ENCODE measurements at places on chromosomes 7 and 10.

DNA sequence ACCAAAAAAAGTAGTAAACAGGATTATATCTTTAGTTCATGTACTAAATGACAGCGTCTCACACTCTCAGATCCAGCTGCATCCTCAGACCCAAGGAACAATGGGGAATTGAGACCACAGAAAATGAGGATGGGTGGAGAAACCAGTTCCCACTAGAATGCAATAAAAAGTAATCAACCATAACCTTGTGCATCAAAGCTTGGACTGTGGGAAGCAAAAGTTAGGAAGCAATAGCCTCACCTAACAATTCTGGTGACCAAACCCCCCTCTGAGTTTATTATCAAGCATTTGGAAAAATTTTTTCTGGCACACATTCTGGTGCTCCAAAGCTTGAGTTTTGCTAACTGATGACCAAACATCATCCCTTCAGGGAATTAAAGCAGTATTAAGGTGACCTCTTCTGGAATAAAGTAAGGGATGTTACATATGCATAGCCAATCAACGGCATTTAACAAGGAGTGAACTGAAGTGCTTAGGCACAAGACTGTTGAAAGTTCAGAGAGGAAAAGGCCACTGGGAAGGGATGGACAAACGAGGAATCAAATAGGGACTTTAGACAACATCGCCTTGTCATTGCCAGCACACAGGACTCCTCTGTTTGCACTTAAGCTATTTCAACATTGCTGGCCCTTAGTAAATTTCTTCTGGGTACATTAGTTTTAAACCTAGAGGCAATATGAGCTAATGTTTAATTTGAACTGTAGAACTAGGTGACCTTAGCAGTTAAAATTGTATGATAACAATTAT is 1.2 kb upstream of the MAT1A start:
- no peak for DNase-seq

GRCh38 chr10:97434557-97434956 is 8.6 kb downstream of the PGAM1 start:
- no peak for DNase-seq

- no peak for DNase-seq
Measured at GRCh38 chr7:123604739-123605138, 3.1 kb downstream of the ASB15 start.

DNA sequence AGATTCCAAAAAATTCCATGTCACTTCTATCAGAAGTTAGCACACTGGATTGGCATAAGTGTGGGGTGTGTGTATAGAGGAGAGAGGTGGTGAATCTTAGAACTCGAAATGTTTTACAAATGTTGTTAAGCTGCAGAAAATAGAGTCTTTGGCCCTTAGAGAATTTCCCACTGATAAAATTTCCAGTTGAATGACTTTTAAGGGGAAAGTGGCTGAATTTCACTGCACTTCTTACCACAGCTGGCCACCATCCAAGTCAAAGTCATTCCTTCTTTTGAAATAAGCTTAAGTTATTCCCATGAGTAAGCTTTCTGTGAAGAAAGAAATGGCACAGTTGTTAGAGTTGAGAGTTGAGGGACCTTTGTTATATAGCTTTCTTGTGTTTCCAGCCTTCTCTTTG is 13.9 kb downstream of the VCL start:
- DNase-seq = no peak

GRCh38 chr7:9776900-9777299 is 1196.8 kb upstream of the PHF14 start:
- no peak for DNase-seq

GRCh38 chr10:3708852-3709251 is 76.2 kb downstream of the KLF6 start:
- DNase-seq = no peak

DNA sequence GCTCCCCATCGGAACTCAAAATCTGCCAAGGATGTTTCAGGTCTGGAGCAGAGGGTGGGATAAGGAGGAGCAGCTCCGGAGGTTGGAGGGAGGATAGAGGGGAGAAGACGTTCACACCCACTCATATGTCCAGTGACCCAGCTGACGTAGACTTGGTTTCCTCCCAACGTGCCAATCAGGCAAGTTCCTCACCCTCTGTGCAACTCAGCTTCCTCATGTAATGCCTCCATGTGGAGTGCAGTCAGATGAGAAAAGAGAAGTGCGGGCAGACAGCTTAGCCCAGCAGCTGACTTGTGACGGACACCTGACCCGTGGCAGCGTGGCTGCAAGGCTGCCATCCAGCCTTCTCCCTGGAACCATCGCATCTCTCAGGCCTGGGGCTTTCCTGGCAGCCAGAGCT is 86.8 kb downstream of the NPTX2 start:
- DNase-seq = no peak

DNA sequence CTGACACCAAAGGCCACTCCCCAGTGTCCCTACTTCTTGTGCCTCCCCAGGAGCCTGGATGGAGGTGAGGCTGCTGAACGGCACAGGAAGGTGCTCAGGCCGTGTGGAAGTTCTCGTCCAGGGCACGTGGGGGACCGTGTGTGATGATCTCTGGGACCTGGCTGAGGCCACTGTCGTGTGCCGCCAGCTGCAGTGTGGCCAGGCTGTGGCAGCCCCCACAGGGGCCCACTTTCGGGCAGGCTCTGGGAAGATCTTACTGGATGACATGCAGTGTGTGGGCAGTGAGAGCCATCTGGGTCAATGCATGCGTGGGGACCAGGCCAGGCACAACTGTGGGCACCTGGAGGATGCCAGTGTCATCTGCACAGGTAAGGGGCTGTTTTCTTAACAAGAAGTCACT is 57.0 kb upstream of the C10orf120 start:
- no peak for DNase-seq

GRCh38 chr7:137574812-137575211 is 231.3 kb upstream of the PTN start:
- DNase-seq = no peak

DNA sequence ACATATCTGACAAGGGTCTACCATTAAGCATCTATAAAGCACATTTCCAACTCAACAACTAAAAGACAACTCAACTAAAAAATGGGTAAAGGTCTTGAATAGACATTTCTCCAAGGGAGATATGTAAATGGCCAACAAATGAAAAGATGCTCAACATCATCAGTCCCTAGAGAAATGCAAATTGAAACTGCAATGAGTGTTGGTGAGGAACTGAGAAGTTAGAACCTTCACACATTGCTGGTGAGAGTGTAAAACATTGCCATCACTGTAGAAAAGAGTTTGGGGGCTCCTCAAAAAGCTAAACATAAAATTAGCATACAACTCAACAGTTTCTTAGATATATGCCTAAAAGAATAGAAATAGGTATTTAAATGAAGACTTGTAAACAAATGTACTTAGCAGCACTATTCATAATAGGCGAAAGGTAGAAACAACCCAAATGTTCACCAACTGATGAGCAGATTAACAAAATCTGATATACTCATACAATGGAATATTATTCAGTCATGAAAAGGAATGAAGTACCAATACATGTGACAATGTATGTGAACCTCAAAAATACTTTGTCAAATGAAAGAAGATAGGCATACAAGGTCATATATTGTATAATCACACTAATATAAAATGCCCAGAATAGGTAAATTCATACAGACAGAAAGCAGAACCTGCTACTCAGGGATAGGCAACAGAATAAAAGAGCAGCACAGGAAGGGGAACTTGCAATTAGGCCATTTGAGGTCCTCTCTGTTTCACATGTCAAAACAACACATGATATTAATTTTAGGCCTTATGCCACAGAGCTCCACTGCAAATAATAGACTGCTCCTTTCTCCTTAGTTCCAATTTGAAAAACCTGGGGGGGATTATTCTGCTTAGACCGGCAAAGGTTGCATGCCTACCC is 10.6 kb upstream of the LRRC72 start:
- DNase-seq = no peak

GRCh38 chr7:150450491-150451001 is at the start of gene GIMAP8:
Gene GIMAP8 (plus strand): TSS chr7:150450630. CDS start chr7:150466699, 16,069 bp downstream.
- DNase-seq = no peak

DNA sequence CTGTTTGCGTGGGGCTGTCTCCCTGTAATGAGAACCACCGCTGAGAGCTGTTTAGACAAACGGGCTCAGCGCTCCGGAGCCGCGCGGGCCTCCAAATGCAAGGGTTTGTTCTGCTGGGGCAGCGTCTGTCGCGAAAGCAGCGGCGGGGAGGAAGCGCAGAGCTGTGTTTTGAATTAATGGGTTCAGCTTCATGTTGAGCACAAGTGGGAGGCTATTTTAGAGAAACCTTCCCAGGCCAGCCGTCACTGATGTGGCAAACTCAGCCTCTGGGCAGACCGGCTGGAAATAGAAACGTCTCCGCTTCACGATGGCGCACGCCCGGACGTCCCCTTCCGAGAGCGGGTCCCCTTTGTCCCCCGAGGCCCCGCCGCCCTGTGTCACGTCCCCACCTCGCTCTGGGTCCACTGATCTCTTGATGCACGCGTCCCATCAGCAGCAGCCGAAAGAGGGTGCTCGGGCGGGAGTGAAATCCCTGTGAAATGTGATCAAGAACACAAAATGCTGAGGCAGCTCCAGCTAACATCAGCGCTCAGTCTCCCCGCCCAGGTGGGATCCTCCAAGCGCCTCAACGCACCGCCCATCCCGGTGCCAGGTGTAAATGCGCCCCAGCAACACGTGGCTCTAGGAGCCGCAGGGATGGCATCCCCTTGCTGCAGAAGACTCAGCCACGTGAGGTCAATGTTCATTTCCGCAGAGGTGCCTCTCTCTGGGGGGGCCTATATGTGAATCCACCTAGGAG is 44.9 kb downstream of the BAMBI start:
- DNase-seq = peak; percentile 64

DNA sequence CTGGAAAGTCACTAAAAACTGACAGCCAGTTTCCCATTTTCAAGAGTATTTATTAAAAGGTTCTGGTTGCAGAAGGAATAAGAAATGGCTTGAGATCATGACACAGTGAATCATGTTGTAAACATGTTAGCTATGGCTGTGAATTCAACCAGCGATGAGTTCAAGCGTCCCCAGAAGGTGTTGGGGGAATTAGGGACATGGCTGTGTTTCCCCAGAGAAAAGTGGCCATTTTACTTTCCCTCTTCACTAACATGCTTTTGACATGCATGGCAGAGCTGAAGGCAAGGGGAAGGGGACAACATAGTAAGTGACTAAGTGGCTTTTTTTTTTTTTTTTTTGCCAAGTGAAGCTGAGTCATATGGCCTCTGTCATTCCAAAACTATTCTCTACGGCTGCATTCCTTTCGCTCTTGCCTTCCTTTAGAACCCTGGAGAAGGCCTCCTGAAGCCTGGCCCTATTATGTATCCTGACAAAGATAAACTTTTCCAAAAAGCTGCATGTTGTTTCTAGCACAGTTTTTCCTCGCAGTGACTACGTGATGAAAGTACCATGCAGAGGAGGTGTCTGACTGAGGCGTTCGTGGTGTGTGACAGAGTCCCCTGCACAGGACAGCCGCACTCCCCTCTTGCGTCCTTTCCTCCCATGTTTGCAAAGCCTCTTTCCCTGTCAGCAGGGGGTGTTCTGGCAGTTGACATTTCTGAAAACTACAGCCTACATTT is 46.9 kb downstream of the EGFR start:
- DNase-seq = no peak

- no peak for DNase-seq
Measured at GRCh38 chr10:31304291-31304970, 14.6 kb upstream of the ZEB1 start.

DNA sequence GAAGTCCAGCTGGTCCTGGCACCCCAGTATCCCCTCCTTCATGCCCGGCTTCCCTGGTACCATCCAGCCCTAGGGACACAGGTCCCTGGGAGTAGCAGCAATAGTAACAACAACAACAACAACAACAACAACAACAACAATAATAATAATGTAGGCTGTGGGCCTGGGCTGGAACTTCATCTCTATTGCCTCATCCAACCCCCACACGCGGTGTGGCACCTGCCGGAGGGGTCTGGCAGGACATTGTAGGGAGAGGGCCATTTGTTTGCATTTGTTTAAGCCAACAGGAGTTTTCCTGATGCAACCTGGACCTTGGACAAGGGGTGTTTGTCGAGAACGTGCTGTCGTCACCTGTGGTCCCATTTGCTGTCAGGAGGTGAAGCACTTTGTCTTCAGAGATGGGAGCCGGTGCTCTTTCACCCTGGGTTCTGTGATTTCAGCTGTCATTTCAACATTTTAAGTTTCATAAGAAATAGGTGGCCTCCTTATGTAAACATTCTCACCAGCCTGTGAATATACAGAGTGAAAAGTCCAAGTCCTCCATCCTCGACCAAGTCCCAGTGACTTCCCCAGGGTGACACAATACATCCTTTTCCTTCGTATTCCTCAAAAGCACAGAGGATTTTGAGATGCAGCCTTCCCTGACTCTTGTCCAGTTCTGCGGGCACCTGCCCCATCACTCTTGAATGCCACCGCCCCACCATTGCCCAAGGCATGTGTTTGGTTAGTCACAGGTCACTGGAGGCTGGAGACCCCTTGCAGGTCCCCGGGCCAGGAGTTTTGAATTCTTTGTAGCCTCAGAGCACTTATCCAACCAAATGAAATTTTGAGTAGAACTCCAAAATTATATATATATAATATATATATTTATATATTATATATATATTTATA is 9.2 kb downstream of the LHPP start:
- no peak for DNase-seq
